Amygdala (tissue), 56 donors: ENCODE measurements at places on chromosomes 2 and 18.

- DNase-seq, result no peak
Observed at GRCh38 chr18:74291472-74291770, 342 bp downstream of the CYB5A start.

DNA sequence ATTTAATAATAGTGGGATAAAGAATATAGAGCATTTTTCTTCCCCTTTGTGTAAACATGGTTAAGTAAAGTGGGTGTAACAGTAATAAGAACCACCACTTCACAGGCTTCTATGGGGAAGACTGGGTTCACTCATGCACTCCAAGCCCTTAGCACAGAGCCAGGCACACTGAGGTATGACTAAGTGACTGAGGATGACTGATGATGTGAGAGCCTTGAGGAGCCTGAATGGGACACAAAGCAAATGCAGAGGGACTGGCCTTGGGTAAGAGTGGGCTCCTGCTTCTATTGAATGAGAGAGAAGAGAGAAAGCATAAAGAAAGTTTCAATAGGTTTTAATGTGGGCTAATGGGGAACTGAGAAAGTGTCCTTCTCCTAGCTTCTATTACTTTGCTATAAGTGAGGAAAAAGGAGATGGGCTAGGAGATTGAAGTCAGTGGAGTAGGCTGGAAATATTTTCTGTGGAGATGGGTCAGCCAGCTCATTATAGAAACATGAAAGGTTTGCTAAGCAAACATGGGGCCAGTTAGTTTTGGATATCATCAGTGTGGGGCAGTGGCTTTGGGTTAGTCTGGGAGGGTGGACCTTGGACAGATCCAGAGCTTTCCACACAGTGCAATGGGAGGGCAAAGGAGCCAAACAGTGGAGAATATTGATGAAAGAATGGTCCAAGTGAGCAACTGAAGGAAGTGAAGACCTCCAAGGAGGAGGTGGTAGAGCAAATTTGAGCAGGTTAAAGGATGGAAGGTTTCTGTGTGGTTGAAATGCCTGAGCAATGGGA lies 20.6 kb downstream of the IL1F10 start:
- no peak for DNase-seq

DNA sequence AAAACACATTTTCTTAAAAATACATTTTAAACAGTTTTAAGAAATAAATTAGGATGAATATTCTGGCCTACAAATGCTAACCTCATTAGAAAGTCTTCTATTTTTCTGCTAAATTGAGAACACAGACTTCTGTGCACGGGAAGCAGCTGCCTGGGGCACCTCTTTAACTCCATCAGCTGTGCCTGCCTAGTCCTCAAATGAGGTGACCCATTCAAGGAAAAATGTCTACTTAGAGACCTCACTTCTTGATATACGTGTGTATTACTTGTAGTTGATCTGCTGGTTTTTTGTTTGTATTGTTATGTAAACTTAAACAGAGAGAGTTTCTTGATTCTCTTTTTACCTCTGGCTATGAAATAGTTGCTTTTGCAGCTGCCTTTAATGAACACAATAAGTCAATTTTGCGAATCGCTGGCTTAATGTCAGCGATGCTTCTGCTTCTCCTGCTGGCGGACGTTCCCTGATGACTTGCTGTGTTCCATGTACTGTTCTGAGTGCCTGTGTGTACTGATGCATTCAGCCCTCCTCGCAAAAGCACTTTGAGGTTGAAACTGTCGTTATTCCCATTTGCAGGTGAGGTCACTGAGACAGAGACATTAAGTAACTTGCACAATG lies 88.7 kb upstream of the TXNDC2 start:
- DNase-seq, result peak; percentile 62

- peak; percentile 76 for DNase-seq
Observed at GRCh38 chr2:238220892-238221521, 17.5 kb upstream of the ILKAP start.

GRCh38 chr2:73986085-73986681 lies 1.5 kb downstream of the TET3 start:
- DNase-seq, result no peak

DNA sequence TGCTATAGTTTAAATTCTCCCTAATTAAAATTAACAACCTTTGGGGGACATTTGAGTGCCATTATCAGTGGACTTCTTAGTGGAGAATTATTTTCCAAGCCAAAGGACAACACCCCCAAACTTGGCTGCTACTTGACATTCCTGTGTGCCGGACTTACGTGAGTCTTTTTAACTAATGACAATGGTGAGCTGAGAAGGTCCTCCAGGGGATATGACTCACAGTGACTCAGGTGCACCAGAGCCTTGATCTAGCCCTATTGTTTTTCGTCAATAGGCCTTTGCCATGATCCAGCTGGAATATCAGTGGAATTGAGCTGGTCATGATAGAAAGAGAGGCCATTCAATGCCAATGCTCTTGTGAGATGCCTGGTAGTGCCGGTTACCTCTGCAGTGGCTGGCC lies 118.1 kb upstream of the CXCR4 start:
- no peak for DNase-seq

DNA sequence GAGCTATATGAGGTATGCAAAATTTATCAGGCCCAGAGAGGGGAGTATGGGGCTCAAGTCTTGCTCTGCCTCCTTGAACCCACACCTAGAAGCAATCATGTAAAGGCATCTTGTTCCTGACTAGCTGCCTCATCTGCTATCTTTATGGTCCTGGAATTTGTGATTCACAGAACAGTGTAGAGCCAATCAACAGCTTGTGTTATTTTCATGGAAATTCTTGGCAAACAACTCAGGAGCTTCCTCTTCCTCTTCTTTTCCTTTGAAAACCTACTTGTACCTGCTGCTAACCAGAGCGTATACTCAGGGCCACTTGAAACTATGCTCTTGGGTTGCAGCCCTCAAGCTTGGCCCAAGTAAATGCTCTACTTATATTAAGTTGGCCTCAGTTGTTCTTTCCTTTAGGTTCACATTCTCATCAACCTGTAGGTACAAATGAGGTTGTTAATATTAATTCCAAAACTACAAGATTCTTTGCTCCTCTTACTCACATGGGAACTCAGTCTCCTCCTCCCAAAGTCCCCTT lies 3.5 kb upstream of the NOSTRIN start:
- no peak for DNase-seq

GRCh38 chr2:9003616-9004337 lies at the start of gene MBOAT2:
TSS of gene MBOAT2 (minus strand) at chr2:9003684. CDS start at chr2:9003614, 70 bp downstream.
- DNase-seq, result peak; percentile 73

DNA sequence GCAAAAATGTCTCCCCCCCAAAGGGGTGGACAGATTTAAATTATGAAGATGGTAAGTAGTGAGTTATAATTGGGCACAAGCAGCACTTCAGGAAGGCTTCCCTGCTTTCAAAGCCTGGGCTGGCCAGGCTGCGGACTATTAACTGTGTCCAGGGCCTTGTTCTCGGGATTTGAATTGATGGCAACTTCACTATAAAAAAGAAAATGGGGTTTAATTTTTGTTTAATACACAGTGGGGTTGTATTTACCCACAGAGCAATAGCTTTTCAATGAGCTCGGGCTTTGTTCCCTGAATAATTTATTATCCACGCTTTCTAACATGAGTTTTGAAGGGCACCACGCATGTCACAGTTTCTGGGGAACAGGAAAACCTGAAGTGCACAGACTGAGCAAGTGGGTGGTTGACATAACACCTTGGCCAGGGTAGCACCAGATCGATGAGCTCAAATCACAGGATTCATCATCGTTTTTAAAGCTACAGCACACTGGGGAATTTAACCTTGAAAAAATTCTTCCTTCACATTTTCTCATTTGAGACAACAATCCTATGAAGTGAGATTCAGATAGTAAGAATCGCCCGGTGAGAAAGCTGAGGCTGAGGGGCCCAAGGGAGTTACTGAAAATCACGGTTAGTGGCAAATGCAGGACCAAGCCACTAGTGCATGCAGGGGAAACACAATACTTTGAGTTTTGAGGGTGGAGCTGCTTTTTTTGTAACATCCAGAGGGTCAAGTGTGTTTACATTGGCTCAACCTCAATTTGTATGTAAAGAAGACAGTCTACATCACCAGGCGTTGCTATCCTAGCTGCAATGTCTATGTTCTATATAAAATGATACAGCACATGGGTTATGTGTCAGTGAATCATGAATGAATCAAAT lies 28.9 kb upstream of the LMAN1 start:
- DNase-seq, result no peak

GRCh38 chr2:109324861-109325260 lies 195.9 kb downstream of the SH3RF3 start:
- no peak for DNase-seq

GRCh38 chr2:67579216-67579615 lies 182.1 kb downstream of the ETAA1 start:
- no peak for DNase-seq

DNA sequence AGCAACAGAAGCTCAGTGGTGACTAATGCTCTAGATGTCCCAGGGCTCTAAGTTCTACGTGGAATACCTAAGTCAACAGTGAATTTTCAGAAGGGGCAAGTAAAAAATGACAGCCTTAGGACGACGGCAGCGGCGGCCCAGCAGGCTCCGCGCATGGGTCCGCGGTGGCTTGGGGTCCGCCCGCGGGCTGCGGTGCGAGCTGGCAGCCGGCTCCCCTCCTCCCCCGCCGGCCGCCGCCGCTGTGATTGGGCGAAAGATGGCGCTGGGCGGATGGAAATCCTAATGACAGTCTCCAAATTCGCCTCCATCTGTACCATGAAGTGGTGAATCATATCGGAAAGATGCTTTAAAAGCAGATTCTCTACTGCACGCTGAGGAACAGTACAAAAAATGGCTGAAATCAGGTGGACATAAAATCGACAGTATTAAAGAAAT lies 74.7 kb downstream of the HNRNPLL start:
- peak; percentile 15 for DNase-seq

GRCh38 chr2:227179988-227180685 lies 15.7 kb downstream of the COL4A3 start:
- DNase-seq, result no peak

GRCh38 chr2:206875701-206876100 lies 63.6 kb upstream of the CPO start:
- DNase-seq, result no peak

DNA sequence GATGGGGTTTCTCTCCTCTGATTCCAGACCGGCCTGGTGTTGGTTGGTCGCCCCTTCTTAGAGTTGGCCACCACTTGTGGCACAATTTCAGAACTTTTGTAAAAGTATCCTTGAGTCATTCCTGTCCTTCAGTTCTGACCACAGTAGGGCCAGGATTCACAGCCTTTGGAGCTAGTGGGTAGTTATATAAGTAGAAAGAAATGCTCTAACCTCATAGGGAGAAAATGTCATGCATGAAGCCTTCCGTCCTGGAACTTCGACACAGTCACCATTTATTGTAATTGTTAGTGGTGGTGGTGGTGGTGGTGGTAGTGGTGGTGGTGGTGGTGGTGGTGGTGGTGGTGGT lies 65.4 kb downstream of the EPAS1 start:
- DNase-seq, result no peak

GRCh38 chr2:23556929-23557328 lies 171.9 kb downstream of the KLHL29 start:
- peak; percentile 41 for DNase-seq

- DNase-seq, result no peak
Observed at GRCh38 chr2:170292415-170292814, 114.5 kb downstream of the MYO3B start.
